ENCODE measurements at places on chromosomes 6 and 20.

GRCh38 chr20:58389968-58390658, 1.1 kb downstream of the VAPB start:
- no peak for DNase-seq

- no peak for DNase-seq
Observed at GRCh38 chr6:24610672-24611071, 35.3 kb downstream of the KIAA0319 start.

- DNase-seq = no peak
Observed at GRCh38 chr20:59192533-59192896, 28.9 kb downstream of the ZNF831 start.

GRCh38 chr6:152086223-152086873, 278.9 kb downstream of the ESR1 start:
- no peak for DNase-seq

DNA sequence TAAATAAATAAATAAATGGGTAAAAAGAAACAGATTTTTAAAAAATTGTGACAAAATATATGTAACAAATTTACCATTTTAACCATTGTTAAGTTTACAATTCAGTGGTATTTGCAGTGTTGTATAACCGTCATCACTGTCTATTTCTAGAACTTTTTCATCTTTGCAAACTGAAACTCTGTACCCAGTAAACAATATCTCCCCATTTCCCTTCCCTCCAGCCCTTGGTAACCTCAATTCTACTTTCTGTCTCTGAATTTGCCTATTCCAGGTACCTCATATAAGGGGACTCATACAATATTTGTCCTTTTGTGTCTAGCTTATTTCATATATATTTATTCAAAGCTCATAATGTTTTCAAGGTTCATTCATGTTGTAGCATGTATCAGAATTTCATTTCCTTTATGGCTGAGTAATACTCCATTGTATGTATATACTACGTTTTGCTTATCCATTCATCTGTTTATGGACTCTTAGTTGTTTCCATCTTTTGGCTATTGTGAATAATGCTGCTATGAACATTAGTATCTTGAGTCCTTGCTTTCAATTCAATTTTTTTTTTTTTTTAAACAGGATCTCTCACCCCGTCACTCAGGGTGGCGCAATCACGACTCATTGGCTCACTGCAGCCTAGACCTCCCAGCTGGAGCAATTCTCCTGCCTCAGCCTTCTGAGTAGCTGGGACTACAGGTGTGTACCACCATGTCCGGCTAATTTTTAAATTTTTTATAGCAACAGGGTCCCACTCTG, 8.9 kb downstream of the MANBAL start:
- DNase-seq = no peak

Data from HuH-7.5 (cell line).